ENCODE measurements at places on chromosomes 6 and 20.

DNA sequence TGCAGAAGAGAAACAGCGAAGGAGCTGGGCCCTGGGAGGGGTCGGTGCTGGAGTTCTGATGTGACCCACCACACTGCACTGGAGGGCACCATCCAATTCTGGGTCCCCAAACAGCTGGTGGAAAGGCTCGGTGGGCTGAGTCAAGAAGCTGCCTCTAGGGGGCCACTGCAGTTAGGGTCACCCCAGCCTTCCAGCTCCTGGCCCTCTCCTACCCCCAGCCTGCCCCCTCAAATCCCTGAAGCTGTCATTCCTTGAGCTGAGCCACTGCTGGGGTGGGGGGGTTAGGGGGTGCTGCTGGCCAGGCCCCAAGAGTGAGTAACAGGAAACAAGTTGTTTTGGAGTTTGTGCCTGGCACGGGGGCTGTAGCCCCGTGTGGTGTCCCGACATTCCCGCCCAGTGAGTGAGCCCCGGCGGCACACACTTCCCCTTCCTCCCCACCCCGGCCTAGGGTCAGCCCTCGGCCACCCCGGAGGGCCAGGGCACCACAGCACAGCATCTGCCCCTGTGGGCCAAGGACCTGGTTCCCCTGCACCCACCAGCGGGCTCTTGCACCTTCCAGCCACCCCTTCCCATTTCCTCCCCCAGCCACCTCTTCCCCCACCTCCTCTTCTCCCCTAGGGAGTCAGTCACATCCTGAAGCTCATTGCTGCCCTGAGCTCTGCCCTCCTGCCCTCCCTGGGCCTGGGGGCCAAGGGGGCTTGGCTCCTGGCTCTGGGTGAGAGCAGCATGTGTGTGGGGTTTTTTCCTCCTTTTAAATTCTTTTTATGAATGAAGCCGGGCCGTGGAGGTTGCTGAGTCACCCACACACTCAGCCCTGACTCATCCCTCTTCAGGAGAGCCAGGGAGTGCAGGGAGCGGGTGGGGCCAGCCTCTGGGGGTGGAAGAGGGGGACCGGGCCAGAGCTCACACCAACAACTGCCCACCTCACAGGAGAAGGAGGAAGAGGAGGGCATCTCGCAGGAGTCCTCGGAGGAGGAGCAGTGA is 4.6 kb downstream of the SMIM29 start:
- peak; percentile 95 for DNase-seq

DNA sequence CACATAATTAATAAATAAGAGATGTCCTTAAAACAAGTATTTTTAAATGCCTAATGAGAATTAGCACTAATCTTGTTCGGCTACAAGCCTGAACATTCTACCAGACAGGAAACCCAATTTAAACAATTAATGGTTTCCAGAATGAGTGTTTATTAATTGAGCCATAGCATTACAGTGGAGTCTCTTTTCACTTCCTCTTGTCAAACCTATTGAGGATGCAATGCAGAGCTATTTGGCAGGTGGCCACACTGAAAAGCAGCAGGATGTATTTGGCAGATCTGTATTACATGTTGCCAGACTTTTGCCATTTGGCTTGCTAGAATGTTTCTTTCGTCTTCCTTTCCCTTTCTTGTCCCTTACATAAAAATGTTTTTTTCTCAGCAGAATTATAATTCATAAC is 475.2 kb upstream of the MARCKS start:
- DNase-seq: peak; percentile 75

- DNase-seq: no peak
Observed at GRCh38 chr6:4794140-4794707, 18.0 kb downstream of the CDYL start.

- DNase-seq: no peak
Observed at GRCh38 chr6:33733709-33734007, 13.0 kb downstream of the IP6K3 start.

DNA sequence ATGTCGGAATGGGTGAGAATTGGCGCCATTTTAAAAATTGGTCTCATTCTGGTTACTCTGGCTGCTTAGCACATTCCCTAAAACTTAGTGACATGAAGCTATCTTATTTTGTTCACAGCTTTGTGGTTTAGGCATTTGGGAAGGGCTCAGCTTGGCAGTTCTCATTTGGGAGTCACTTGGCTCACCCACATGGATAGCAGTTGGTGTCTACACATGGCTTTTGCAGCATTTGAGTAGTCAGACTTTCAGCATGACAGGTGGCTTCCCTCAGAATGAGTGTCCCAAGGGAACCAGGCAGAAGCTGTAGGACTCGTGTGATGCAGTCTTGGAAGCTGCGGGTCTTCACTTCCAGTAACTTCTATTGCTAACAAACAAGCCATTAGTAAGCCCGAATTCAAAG is 64.6 kb downstream of the UST start:
- DNase-seq: no peak

GRCh38 chr6:4727671-4728435 is 48.4 kb upstream of the CDYL start:
- no peak for DNase-seq

DNA sequence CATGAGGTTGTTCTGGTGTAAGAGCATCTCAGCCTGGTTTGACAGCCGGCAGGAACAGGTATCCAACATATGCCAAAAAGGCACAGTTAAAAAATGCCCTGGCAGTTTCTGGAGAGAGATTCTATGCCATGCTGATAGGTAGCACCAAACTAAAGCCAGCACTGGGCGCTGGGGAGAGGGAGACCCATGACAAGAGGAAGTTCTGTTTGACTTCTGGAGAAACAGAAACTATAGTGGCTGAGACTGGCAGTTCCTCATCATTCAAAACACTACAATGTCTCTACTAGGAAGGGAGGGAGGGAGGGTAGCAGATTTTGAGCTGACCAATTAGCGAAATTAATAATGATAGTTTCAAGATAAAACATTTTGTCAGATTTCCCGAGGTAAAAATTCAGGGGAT is 174.1 kb downstream of the ADAT2 start:
- no peak for DNase-seq

DNA sequence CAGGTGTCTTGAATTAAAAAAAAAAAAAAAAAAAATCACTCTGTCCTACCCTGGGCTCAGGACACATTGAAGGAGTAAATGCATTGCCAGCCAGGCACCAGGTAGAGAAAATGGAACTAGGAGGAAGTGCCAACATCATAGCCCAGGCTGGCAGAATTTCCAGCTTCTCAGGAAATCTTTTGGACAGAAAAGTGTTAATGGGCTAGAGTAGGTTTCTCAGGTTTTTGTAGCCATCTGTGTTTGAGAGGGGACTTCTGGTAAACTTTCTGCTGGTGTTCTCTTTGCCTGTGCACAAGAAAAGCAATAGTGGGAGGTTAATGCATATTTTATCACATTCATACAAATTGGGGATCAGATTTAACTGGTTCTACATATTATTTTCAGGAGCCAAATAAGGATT is 678.3 kb upstream of the NRSN1 start:
- DNase-seq: no peak

- DNase-seq: peak; percentile 52
Observed at GRCh38 chr6:71190809-71191208, 97.8 kb upstream of the OGFRL1 start.

- DNase-seq: no peak
Observed at GRCh38 chr6:114020196-114020595, 49.2 kb upstream of the HDAC2 start.

DNA sequence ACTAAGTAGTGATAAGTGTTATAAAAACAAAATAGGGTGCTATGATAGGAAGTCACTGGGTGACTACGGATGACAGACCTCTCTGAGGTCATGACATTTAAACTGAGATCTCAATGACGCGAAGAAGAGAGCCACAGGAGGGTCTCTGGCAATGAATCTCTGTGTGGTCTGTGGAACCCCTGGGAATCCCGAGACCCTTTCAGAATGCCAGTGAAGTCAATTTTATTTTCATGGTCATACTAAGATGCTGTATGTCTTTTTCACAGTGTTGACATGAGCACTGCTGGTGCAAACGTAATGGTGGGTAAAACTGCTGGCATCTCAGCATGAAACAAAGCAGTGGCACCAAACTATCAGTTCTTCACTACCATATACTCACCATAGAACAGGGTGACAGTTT is 155.0 kb downstream of the GJA10 start:
- DNase-seq: no peak

GRCh38 chr6:94254689-94255088 is 835.3 kb upstream of the EPHA7 start:
- DNase-seq: no peak

DNA sequence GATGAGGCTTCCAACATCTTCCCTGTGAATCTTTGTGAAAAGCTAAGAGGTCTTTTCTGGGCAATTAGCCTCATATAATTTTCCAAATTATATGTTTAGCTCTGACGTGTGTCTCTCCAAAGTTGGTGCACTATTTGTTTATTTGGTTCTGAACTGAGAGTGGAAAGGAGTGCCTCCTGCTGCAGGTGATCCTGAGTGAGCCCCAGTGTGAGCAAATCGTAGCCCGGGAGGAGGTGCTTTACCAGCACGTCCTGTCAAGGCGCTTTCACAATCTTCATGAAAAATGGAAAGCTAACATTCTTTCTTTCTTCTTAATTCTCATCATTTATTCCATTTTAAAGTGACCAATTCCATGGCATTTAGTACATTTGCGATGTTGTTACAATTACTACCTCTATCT is 231.9 kb downstream of the BMP2 start:
- DNase-seq: no peak
